ENCODE measurements at places on chromosomes 2 and 18.
A peak's percentile ranks its signal among the peaks of the same experiment; 100 is the strongest.

GRCh38 chr2:55743583-55743982, 49.9 kb upstream of the PNPT1 start:
- 0 out of 2 replicates have a peak, but pooled peaks cover 6% of the 10 kb centered on the region for H3K4me1 ChIP-seq
- no peaks in the 10 kb centered on the region for H3K27me3 ChIP-seq
- no peak overlapping the region for H3K4me3 ChIP-seq
- H3K36me3 ChIP-seq, result no peaks in the 10 kb centered on the region

DNA sequence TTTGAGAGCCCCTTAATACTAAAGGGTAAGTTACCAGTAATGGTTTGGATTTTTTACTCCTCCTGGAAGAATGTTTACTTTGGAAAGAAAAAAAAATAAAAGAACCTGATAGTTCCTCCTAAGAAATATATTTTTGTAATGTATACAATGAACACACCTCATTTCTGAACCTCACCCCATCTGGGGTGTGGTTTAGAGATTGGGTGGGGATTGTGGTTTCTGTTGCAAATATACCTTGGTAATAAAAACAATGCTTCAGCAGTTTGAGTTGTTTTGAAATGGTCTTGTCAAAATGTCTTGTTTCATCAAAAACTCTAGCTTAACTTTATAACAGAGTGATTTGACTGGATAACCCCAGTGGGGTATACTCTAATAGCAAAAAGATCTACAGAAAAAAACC, 448.9 kb upstream of the MEIS1 start:
- DNase-seq, result no peak
- no peaks in the 10 kb centered on the region for H3K27me3 ChIP-seq
- no peaks in the 10 kb centered on the region for H3K4me1 ChIP-seq
- H3K27ac ChIP-seq, result no peak overlapping the region
- no peak overlapping the region for H3K4me3 ChIP-seq

GRCh38 chr2:54665436-54665856, 58.0 kb upstream of the EML6 start:
- peak; percentile 93 for DNase-seq
- no peak overlapping the region for H3K4me3 ChIP-seq
- peaks cover 5% of the 10 kb centered on the region for H3K4me1 ChIP-seq
- peaks cover 42% of the 10 kb centered on the region for H3K36me3 ChIP-seq
- no peaks in the 10 kb centered on the region for H3K27me3 ChIP-seq
- no peak overlapping the region for H3K27ac ChIP-seq

- peaks cover 99% of the 10 kb centered on the region for H3K27me3 ChIP-seq
- H3K36me3 ChIP-seq, result no peaks in the 10 kb centered on the region
- H3K4me3 ChIP-seq, result peak overlapping the region; percentile 69
- DNase-seq, result peak; percentile 20
- no peak overlapping the region for H3K27ac ChIP-seq
Observed at GRCh38 chr18:59268127-59268720, 5.0 kb downstream of the RAX start.

DNA sequence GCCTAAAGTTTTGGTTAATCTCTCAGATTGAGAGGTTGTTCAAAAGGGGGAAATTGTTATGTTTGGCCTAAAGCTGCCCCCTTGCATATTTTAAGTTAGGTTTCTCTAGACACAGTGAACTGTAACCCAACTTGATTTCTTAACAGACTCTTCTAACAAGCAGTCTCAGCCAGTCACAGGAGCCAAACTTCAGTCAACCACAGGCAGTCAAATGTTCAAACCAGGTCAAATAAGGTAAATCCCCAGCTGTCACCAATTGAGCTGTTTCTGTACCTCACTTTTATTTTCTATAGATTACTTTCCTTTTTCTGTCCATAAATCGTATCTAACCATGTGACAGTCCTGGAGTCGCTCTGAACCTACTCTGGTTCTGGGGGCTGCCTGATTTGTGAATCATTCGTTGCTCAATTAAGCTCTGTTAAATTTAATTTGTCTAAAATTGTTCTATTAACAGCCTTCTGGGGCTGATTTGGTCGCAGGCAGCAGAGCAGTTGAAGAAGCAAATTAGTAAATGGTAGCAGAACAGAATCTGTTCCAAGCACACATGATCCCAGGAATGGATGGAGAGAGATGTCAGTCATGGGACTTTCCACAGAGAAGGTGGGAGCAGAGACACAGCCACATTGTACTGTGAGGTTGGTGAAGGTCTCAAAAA, 16.4 kb upstream of the NFU1 start:
- H3K36me3 ChIP-seq, result no peaks in the 10 kb centered on the region
- no peak overlapping the region for H3K4me3 ChIP-seq
- H3K27ac ChIP-seq, result no peak overlapping the region
- DNase-seq, result no peak
- H3K27me3 ChIP-seq, result no peaks in the 10 kb centered on the region

Data from GM23338 (cell line).